ENCODE measurements at places on chromosomes 7 and 10. TPM values are rescaled to one million over a fixed set of nuclear protein-coding genes. Genes with fewer than 3 reads are reported as not detected.

RPP30 gene
- total RNA-seq, result 53.5 TPM

TAS2R41 gene
- not detected for total RNA-seq

NUTM2E gene
- total RNA-seq, result under 0.01 TPM

ATOH7 gene
- under 0.01 TPM for total RNA-seq

PTPRN2 gene
- total RNA-seq, result not detected

FAM241B gene
- total RNA-seq, result not detected

SAP25 gene
- total RNA-seq, result 0.32 TPM

PNLIP gene
- not detected for total RNA-seq

AZGP1 gene
- total RNA-seq, result not detected

LDB3 gene
- under 0.01 TPM for total RNA-seq

HOXA7 gene
- total RNA-seq, result 2.2 TPM

CLDN3 gene
- not detected for total RNA-seq

CALML5 gene
- not detected for total RNA-seq

HOXA9 gene
- total RNA-seq, result 17.1 TPM

NEUROD6 gene
- not detected for total RNA-seq

MKRN1 gene
- total RNA-seq, result 50.5 TPM

CHN2 gene
- 0.32 TPM for total RNA-seq

TACR2 gene
- under 0.01 TPM for total RNA-seq

HEPACAM2 gene
- total RNA-seq, result not detected

TMEM213 gene
- not detected for total RNA-seq

IKZF1 gene
- not detected for total RNA-seq

PCDH15 gene
- not detected for total RNA-seq

SHOC2 gene
- total RNA-seq, result 50.9 TPM

MYH16 gene
- total RNA-seq, result not detected

SMO gene
- total RNA-seq, result 2.3 TPM

PON1 gene
- total RNA-seq, result not detected

COBL gene
- total RNA-seq, result not detected

SLC13A1 gene
- not detected for total RNA-seq

CCL24 gene
- total RNA-seq, result not detected

CALU gene
- total RNA-seq, result 855 TPM

PLAC9 gene
- 0.64 TPM for total RNA-seq

NME8 gene
- total RNA-seq, result not detected

GPER1 gene
- total RNA-seq, result 2.6 TPM

CLRN3 gene
- not detected for total RNA-seq

SH2B2 gene
- 0.97 TPM for total RNA-seq

SEMA3C gene
- total RNA-seq, result 101 TPM

ATRNL1 gene
- total RNA-seq, result 8.4 TPM

NACAD gene
- 2.6 TPM for total RNA-seq

CNTNAP2 gene
- total RNA-seq, result not detected

CAV1 gene
- 887 TPM for total RNA-seq

ADRA2A gene
- total RNA-seq, result 0.32 TPM

PIK3AP1 gene
- not detected for total RNA-seq

LRRTM3 gene
- not detected for total RNA-seq

GIMAP8 gene
- under 0.01 TPM for total RNA-seq

CALCR gene
- total RNA-seq, result under 0.01 TPM

ARHGAP22 gene
- 31.6 TPM for total RNA-seq

WEE2 gene
- 0.32 TPM for total RNA-seq

NKX1-2 gene
- total RNA-seq, result not detected

ITIH2 gene
- total RNA-seq, result not detected

IFIT1B gene
- not detected for total RNA-seq

MACC1 gene
- total RNA-seq, result under 0.01 TPM

TMEM270 gene
- total RNA-seq, result not detected

UTF1 gene
- total RNA-seq, result not detected

MLXIPL gene
- total RNA-seq, result not detected

ABLIM1 gene
- 10.0 TPM for total RNA-seq

SPDYE8 gene
- not detected for total RNA-seq

EBLN1 gene
- total RNA-seq, result not detected

KNDC1 gene
- total RNA-seq, result 5.6 TPM
